ENCODE measurements at places on chromosomes 2 and 18.

DNA sequence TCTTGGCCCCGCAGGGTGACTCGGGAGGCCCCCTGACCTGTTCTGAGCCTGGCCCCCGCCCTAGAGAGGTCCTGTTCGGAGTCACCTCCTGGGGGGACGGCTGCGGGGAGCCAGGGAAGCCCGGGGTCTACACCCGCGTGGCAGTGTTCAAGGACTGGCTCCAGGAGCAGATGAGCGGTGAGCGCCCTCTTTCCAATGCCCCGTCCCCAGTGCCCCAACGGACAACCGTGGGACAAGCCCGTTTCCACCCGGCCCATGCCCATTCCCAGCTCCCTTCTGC is 2.6 kb upstream of the CHRND start:
- DNase-seq, result no peak

DNA sequence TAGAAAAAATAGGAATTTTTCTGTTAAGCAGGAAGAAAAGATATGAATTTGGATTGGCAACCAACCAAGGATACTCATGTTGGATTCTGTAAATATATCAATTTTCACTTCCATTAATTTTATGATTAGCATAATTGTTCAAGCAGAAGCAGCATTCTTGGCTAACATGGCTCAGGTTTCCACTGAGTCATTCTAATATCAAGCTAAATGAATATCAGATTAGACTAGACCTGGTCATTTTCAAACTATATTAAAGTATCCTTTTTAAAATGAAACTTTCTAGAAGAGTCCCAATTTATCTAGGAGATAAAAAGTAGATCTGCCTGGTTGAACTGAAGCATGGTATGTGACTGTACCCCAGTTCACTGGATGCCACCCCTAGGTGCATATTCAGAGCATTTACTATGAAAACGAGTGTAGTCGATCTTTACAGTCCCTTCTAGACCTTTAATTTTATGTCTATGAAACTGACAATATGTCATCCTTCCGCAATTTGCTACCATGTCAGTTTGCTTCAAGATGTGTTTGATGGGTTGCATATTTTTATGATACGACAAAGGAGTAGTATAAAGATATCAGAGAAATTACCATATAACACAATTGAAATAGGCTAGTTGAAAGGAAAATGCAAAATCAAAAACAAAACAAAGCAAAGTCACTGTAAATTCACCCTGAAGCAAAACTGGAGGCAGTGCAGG is 704.9 kb downstream of the ERBB4 start:
- no peak for DNase-seq

DNA sequence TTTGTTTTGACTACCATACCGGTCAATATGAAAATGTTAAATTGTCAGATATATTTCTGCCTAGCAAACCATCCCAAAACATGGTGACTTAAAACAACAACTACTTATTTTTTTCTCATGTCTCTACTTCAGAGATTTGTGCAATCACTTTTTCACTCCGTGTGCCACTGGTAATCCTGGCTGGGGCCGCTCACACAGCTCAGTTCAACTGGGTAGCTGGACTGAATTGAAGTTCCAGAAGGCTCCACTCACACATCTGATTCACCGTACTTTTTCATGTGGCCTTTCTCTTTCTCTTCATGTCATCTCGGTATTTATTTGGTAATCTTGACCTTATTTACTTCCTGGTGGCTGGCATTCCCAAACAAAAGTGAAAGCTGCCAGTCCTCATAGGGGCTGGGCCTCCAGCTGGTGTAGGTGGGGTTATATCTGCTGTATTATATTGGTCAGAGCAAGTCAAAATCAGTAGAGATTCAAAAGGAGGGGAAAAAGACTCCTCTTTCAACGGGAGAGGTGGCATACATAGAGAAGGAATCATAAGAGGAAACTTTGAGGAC is 513.9 kb upstream of the NXPH2 start:
- DNase-seq, result no peak

GRCh38 chr2:64646007-64646880 is 7.5 kb downstream of the SERTAD2 start:
- peak; percentile 88 for DNase-seq

DNA sequence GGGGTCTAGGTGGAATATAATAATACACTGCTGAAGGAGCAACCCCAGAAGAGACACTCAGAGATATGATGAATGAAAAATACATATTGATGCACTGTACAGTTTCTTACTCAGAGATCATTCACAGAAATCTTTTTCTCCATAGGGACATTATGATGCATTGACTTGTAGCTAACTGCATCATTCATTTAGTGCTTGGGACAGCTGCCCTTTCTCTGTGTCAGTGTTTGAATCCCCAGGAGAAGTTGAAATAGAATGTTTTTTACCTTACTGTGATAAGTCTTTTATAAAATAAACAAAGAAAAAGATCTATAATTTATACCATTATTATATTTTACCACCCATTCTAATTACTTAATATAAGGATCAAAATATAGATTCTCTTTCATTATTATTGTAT is 91.7 kb upstream of the DSEL start:
- no peak for DNase-seq

DNA sequence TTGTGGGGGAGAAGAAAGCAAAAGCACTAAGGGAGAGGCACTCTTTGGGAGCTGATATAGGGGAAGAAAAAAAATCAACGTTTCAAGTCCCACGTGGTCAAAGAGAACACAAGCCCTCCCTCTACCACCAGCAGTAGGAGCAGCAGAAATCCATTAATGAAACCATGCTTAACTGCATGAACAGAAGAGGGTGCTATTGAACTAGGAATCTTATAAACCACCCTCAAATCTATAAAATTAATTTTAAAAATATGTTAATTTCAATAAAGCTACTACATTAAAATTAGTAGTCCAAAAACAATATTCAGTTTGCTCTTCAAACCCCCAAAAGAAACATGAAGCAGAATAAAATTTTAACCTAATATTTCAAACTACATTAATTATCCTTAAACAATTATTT is 147.8 kb downstream of the TMEM18 start:
- peak; percentile 79 for DNase-seq

- DNase-seq, result no peak
Measured at GRCh38 chr2:59312967-59313940, 1072.1 kb upstream of the FANCL start.

- no peak for DNase-seq
Measured at GRCh38 chr2:26008851-26009566, 24.9 kb upstream of the RAB10 start.

GRCh38 chr2:142967060-142967459 is 89.6 kb downstream of the KYNU start:
- DNase-seq, result no peak

GRCh38 chr2:73177645-73178255 is 24.6 kb upstream of the NOTO start:
- DNase-seq, result no peak

DNA sequence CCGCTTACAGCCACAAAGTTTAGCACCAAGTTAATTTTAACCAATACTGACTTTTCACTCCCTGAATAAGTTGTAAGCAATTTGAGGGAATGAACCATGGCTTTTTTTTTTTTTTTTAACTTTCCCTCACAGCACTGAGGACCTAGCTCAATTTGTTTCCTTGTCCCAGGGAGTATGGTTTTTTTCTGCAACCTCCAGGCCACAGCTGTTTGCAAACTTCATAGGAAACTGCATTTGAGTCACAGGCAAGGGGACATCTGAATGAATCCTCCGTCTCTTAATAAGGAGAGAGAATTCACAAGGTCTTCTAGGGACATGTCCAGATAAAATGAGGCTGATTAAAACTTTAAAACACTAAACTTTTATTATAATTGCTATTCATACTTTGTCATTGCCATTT is 181.5 kb downstream of the GFPT1 start:
- no peak for DNase-seq

GRCh38 chr2:140808820-140809219 is 1322.0 kb downstream of the LRP1B start:
- peak; percentile 44 for DNase-seq

DNA sequence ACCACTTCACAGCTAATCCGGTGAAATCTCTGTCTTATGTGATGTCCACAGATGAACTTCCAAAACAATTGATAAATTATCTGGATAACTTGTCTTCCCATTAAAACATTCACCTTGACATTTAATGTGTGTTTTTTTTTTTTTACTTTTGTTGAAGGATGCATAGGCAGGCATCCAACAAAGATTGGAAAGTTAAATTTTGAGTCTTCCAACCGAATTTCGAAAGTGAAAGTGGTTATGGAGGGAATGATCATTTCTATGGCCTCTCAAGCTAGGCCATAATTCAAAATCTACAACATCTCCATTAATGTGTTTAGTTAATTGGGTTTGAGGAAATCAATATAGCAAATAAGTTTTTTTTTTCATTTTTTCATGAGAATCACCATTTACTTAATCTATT is 1495.5 kb upstream of the ACVR2A start:
- no peak for DNase-seq

GRCh38 chr2:47483191-47483590 is 80.2 kb downstream of the MSH2 start:
- DNase-seq, result no peak

GRCh38 chr2:176518823-176519222 is 249.6 kb downstream of the MTX2 start:
- DNase-seq, result no peak

DNA sequence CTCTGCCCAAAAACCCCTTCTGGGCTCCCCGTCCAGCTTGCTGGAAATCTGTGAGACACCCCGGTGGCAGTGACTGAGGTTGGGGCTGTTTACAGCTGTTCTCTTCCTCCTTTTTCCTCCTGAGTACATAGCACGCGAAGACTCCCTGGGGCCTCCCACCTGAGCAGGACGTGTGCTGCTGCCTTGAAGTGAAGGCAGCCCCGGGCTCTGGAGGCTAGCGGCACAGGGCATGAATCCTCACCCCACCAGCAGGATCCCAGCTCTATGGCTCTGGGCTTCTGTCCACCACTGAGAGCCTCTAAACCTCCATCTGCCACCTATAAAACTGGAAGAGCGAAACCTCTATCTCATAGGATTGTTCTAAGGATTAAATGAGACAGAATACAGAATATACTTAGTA is 182.5 kb downstream of the TMEM163 start:
- no peak for DNase-seq

- DNase-seq, result no peak
Measured at GRCh38 chr2:27042985-27043634, 8.4 kb upstream of the AGBL5 start.

DNA sequence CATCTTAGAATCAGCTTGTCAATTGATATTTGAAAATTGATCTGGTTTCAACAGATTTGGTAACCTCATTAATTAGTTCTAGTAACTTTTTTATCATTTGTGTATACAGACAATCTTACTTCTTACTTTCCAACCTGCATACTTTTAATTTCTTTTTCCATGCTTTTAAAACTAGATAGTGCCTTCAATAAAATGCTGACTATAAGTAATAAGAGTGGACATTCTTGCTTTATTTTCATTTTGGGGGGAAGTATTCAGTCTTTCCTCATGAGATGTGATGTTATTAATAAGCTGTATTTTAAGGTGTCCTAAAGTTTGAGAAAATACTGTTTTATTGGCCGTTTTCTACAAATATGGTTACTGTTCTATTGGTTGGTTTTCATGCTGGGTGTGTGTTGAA is 109.1 kb downstream of the KCNH7 start:
- DNase-seq, result no peak

DNA sequence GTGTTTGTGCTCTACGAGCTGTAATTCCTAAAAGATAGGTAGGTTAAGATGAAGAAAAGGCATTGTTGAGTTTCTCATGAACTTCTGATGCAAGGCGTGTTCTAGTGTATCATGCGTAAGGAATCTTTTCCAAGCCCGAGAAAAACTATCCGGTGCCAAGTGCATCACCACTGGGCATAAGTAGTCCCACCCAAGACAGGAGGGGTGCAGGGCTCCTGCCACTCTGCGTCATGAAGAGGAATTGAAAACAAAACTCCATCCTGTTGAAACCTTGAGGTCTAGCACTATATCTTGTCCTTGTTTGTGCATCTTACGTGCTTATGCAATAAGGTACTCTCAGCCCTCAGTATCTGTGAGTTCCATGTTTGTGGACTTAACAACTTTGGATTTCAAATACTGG is 45.7 kb downstream of the RAB31 start:
- DNase-seq, result no peak

DNA sequence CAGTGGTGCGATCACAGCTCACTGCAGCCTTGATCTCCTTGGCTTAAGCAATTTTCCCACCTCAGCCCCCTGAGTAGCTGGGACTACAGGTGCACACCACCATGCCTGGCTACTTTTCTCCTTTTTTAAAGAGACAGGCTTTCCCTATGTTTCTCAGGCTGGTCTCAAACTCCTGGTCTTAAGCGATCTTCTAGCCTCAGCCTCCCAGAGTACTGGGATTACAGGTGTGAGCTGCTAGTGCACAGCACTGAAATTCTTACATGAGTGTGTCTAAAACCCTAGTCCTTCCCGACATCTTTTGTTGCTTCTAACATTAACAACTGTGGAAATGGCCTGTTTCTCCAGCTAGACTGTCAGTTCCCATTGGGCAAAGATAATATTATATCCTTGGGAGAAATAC is 2.9 kb downstream of the UGP2 start:
- DNase-seq, result no peak

GRCh38 chr2:137115081-137115794 is 349.9 kb downstream of the THSD7B start:
- no peak for DNase-seq

DNA sequence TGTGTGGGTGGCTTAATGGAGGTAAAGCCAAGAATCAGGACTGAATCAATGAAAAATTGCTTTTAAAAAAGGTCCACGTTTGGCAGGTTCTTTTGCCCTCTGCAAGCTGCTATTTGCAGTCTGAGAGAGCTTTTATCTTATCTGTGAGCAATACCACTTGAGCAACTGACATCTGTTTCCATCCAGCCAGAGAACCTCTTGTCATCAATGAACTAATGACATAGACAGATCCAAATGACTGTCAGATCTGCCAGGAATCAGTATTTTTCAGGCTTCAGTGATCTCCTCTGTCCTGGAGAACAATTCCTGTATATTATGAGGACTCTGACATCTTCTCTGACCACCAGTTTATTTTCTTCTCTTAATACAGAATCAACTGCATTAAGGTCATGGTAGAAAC is 608.1 kb downstream of the LRP1B start:
- no peak for DNase-seq
